ENCODE measurements at places on chromosomes 4 and X.

DNA sequence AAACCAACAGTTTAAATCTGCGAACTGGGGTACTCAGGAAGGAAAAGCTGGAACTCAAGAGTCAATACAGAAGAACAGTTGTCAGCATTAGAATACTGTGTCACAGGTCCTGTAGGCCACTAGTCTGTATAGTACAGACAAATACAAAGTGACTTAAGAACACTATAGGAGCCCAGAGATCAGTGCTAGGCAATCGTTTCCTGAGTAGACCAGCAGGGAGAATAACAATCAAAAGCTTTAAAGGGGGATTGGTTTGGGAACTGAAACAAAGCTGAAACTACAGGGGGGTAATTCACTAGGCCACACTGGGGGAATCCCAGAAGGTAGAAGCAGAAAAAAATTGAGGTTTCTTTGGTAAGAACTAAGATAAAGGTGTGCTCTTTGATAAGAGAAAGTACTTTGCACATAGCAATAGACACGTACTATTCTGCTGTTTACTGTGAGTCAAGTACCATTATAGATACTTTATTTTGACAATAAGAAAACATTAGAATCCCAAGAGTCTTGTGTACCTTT lies 339.7 kb downstream of the PCDH19 start:
- DNase-seq: no peak

GRCh38 chr4:119233750-119234149 lies 21.2 kb downstream of the USP53 start:
- no peak for DNase-seq

DNA sequence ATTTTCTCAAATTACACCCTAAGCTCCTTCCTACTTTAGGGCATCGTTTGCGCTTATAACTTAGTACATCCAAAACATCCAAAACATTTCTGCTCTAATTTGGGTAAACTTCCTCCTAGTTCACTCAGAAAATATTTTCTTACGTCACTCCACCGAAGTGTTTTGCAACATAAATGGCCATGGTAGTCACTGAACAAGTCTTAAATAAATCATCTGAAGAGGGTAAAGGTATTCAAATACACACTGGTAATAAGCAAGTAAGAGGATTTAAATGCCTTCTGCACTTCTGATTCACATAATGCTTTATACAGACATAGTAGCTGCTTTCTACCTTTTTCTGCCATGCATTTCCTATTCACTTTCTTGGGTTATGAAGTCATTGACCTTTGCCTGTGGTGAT lies 991.9 kb downstream of the NLGN4X start:
- no peak for DNase-seq

DNA sequence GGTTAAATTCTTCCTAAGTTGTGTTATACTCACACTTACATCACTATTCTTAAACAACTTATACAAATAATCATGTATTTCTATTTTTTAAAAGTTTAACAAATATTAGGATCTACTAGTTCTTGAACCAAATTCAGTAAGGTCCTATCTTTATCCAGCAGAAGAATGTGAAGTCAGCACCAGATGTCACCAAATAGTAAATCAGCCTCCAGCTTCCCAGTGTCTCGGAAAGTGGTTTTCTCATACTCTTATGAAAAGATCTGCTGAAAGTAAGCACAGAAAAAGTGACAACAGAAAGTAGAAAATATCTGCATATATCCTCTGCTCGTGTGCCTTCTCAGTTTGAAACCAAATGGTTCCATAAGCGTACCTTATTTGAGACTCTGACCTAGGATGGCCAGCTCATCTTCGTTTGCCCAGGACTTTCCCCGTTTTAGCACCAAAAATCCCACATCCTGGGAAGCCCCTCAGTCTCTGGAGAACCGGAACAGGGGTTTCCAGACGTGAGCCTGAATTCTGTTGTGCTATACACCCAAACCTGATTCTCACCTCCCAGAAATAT lies 98.0 kb upstream of the DCLK2 start:
- no peak for DNase-seq

DNA sequence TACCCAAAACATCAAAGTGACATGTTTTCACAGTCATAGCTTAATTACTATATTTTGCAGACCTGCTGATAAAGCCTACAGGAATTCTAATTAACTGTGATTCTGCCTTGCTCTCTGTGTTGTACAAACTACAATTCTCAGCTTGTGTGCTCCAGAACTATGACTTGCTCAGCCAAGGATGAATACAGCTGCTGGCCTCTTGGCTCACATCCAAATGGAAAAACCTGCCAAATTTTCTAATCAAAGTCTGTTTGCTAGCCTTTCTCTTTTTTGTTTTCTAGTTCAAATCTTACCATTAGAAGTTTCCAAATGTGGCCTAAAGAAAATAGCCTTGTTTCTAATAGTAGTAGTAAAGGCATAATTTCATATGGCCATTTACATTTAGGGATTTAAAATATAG lies 1176.8 kb downstream of the FAM133A start:
- no peak for DNase-seq

GRCh38 chr4:75714011-75714410 lies 10.4 kb upstream of the USO1 start:
- DNase-seq: no peak
